ENCODE measurements at places on chromosomes 2 and 18.

- no peak for DNase-seq
These were observed 965.2 kb upstream of the FANCL start for GRCh38 chr2:59206361-59206760.

DNA sequence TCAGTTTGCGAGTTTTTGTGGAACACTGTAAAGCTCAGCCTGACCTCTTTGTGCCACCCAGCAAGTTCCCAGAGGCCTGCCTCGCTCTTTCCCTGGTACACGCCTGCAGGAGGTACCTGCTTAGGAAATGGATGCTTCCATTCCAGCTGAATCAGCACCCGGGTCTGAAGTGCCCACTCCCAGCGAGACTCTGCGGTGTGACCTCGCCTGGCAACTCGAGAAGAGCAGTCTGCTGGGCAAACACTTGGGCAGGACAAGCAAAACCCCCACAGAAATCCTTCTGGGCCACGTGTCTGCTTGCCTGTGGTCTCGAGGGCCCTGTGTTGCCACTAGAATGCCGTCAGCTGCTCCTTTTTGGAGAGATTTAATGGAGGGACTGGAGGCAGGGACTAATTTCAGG, 127.6 kb downstream of the MAPK4 start:
- no peak for DNase-seq

GRCh38 chr18:35075132-35075531, 33.9 kb downstream of the MAPRE2 start:
- no peak for DNase-seq

DNA sequence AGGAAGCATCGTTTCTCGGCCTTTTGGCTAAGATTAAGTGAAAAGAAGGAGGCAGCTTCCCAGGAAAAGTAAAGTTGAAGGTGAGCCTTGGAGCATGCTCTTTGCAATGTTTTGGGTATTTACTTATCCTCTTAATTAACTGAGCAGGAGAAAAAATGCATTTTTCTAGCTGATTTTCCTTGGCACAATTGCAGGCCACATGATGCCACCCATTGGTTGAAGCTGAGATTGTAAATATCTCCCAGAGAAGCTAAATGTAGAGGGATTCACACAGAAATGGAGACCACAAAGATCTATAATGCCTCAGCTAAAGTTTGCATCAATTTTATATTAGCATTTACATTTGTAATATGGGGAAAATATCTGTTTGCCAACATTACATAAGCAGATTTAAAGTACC, 294.1 kb downstream of the KCNS3 start:
- no peak for DNase-seq

GRCh38 chr2:45651415-45652089, at the start of gene PRKCE:
TSS of gene PRKCE (plus strand) at chr2:45651675.
- no peak for DNase-seq

- no peak for DNase-seq
These were observed 964 bp upstream of the ST3GAL5 start for GRCh38 chr2:85889627-85890281.

Data from stromal cell of bone marrow (primary cell).